ENCODE measurements at places on chromosomes 5 and 9.

GRCh38 chr5:72280581-72281069 is 39.4 kb downstream of the MRPS27 start:
- DNase-seq: no peak

DNA sequence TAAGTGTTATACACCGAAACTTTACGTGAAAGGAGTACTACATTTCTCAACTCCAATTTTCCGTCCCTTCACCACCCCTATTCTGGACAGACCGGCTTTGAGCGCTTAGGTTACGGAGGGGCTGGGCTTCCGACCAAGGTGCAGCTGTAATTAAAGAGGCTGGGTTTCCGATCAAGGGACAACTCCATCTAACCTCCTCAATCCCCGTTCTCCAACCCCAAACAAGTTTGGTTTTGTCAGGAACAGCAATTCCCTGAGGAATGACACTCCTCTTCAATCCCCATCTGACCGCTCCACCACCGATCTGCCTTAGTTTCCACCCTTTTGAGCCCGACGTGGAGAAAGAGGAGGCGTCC is 577 bp downstream of the TUT7 start:
- DNase-seq: peak; percentile 7

DNA sequence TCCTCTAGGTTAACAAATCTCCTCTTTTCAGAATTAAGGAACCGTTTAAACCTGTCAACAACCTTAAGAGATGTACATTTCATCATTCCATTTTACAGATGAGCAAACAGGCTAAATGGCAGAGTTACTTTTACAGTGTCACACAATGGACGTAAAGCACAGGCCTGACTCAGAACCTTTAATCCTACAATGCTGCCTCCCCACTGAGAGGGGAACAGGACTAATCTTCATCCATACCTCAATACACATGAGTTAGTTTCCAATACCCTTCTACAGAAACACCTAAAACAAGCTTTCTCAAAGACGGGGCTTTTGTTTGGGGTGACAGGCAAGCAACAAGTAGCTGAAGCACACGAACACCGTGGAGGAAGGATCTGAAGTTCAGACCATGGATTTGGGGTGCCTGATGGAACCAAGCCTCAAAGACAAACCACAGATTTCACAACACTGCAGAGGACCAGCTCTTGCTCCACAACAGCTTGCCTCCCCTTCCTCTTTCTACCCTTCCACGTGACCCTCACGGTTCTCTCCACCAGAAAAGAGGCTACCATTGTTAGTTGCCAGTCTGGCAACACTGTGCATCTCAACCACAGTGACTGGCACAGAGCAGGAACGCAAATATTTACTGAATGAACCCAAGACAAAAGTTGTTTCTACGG is 1.8 kb downstream of the RNF130 start:
- DNase-seq: no peak

DNA sequence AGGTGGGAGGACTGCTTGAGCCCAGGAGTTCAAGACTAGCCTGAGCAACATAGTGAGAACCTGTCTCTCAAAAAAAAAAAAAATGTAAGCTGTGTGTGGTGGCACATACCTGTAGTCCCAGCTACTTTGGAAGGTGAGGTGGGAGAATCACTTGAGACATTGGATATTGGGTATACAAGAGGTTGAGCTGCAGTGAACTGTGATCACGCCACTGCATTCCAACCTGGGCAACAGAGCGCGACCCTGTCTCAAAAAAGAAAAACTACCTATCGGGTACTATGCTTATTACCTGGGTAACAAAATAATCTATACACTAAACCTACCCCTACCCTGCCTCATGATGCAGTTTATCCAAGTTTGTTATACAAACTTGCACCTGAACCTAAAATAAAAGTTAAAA is 64.9 kb downstream of the AOPEP start:
- no peak for DNase-seq
